Stimulated activated CD4-positive, alpha-beta T cell treated with anti-CD3 and anti-CD28 coated beads, Interleukin-15, amount 100 ng/mL, for 1 hour (primary cell): ENCODE measurements at places on chromosomes 12 and 14.

GRCh38 chr14:65824285-65824977 is 411.9 kb downstream of the FUT8 start:
- peak; percentile 18 for DNase-seq

- no peak for DNase-seq
Measured at GRCh38 chr14:89626233-89626806, 209.3 kb upstream of the FOXN3 start.

GRCh38 chr12:15522574-15523187 is 200.4 kb downstream of the PTPRO start:
- no peak for DNase-seq

GRCh38 chr12:116448165-116448739 is 110.9 kb upstream of the MAP1LC3B2 start:
- DNase-seq, result no peak

DNA sequence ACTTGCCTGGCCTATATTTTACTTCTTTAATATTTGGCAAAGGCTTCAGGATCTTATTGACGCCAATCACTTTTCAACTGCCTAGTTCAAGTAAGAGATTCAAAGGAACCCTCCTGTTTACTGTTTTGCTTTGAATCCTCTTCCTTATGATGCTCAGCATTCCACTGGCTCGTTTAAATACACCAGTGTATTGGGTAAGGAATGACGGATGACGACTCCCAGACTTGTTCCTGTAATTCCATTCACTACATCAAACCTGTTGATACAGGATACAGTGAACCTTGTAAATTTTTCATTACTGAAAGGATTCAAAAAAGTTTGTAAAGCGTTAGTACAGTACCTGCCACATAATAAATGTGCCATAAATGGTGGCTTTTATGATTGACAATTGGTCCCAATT is 1.7 kb upstream of the SYCP3 start:
- no peak for DNase-seq

GRCh38 chr12:57657744-57658143 is 24.7 kb upstream of the B4GALNT1 start:
- no peak for DNase-seq

- DNase-seq, result no peak
Measured at GRCh38 chr14:51167587-51168214, 72.3 kb upstream of the TMX1 start.

GRCh38 chr12:2982361-2982760 is 23.2 kb downstream of the TEAD4 start:
- DNase-seq, result no peak

DNA sequence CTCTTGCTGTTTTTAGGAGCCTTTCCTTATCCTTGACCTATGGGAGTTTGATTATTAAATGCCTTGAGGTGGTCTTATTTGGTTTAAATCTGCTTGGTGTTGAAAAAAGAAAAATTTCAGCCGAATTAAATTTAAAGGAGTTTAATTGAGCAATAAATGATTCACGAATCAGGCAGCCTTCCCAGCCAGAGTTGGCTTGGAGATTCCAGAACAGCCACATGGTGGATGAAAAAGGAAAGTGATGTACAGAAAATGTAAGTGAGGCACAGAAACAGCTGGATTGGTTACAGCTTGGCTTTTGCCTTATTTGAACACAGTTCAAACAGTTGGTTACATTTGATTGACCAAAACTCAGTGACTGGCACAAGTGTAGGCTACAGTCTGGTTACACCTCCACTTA is 69.7 kb downstream of the WASHC3 start:
- DNase-seq, result no peak

DNA sequence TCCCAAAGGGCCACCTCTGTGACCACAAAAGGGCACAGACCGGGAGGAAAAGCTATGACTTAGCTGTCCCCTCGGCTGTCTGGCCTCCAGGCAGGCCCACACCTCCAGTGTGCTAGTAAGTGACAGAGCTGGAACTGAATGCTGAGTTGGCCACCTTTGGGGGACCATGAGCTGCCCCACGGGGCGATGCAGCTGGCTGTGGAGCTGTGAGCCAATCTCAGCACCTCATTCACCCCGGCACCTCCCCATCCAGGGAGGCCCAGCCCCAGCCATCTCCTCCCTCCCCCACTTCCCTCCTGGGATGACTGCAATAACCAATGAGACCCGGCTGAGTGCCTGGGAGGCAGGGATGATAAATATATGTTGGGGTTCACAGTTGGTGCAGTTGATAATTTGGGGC is 12.2 kb upstream of the TESC start:
- DNase-seq, result no peak

DNA sequence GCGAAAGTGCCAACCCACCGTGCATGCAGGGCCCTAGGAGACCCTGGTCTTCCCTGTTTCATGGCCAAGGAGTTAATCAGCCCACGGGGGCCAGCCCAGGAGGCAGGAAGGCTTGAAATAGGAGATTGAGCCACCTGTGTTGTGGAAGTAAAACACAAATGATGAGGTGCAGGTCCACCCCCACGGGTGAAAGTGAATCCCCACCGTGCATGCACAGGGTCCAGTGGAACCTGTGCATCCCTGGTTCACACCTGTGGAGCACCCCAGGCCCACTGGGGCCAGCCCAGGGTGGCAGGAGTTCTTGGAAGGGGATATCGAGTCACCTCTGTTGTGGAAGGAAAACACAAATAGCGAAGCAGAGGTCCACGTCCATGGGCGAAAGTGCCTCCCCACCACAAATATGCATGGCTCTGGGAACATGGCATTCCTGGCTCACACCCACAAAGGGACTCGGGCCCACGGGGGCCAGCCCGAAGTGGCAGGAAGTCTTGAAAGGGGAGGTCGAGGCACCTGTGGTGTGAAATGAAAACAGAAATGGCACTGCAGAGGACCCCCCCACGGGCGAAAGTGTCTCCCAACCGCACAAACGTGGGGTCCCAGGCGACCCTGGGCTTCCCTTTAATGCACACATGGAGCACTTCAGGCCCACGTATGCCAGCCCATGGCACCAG is 381.5 kb downstream of the ALG10 start:
- no peak for DNase-seq

DNA sequence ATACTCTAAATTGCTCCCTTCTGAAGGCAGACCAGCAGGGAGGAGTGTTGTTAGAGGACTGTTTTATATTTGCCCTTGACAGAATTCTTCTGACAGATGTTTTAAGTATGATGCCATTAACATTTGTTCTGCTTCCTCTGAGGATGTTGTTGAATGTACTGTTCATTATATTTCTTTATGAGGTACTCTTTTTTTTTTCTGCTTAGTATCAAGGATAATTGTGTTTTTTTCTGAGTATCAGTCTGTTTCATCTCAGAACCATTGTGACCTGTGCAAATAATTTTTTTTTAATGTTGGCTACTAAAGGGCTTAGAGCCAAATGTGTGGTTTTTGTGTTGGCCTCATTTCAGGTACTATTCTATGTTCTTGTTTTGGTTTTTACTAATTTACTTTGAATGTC is 10.6 kb downstream of the METAP2 start:
- no peak for DNase-seq

DNA sequence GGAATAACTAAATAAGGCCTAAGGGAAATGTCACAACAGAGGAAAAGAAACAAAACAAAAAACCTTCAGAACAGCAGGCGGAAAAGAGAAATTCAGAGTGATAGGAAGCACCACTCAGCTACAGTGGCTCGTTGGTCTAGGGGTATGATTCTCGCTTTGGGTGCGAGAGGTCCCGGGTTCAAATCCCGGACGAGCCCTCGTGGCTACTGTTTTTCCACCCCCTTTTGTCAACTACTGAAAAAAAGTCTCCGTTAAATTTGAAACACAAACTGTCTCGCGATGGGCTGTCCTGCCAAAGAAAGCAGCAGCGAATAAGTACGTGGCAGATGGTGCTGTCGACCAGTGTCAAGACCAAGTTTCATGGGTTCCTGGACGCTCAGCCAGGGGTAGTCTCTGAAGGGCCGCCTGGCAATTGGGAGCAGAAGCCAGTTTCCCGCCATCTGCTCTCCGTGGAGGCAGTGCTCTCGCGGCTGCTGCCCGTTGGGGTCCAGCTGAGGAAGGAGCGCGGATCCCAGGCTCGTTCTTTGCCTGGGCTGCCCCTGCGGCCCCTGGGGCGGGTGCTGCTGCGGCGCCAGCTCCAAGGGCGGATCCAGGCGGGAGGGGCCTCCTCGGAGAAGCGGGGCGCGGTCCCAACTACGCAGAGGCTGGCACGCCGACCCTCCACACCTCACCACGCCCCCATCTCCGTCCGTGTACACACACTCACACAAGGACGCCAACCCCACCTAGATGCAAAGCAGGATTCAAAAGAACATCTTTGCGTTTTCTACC is at the start of gene RNASE4:
RNASE4 (plus strand) TSS at position 670 of the 771 bp plus-strand sequence. CDS start 14,812 bp downstream, outside the sequence.
- peak; percentile 61 for DNase-seq

DNA sequence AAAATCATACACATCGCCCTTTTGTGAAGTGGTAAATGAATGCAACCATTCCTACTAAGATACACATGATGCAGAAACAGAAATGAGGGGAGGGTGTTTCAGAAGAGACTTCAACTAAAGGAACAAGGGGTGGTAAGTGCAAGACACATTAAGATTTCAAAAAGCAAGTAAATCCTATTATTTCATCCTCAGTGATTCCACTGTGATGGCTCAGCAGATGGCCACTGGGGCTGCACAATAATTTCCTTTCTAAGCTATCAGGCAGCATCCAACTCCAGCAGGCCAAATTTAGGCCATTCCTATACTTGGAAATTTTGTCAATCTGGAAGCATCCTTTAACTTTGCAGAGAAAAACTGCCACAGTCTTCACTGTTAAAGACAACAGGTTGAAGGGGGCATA is 272.4 kb downstream of the NELL2 start:
- DNase-seq, result no peak

DNA sequence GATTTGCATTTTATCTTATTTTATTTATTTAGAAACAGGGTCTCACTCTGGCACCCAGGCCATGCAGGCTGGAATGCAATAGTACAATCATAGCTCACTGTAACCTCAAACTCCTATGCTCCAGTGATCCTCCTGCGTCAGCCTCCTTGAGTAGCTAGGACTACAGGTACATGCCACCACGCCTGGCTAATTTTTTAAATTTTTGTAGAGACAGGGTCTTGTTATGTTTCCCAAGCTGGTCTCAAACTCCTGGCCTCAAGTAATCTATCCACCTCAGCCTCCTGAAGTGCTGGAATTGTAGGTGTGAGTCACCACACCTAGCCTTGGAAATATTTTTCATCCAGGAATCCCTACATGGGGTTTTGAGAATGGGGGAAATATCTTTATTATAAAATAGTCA is 84.6 kb downstream of the MAPKAPK5 start:
- DNase-seq, result no peak

GRCh38 chr12:6563448-6564050 is 4.5 kb downstream of the NOP2 start:
- DNase-seq, result peak; percentile 49

DNA sequence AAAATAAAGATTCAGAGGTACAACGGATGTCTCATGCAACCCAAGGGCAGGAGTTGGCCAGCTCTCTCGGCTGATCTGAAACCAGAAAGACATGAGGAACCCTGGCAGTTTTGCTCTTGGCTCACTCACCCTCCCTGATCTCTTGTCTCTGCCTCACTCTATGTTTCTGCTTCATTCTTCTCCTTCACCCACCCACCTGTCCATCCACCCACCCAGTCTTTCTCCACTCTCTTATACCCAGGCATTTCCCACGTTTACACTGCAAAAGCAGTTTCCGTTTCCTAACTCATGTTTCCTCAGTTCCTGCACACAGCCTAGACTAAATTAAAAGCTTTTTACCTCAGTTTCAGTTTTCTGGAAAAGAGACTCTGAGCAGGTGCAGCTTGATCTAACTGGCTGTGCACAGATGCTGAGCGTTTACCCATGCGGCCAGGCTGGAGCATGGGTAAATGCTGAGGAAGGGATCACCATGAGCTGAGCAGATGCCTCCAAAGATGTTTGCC is 157.6 kb downstream of the PRKCH start:
- no peak for DNase-seq

DNA sequence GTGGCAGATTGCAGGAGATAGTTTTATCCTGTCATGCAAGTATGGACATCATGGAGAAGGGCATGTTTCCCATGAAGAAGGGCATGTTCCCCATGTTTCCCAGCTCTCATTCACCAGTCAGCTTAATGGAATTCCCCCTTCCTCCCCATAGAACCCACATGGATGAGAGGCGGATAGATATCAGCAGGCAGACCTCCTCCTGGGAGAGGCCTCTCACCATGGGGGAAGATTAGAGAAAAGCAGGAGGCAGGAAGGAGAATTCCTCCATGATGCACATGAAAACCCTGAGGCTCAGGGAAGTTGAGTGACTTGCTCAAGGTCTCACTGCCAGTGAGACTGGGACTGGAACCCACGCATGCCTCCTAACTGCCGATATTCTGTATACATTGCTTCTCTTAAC is 92.9 kb upstream of the FOXN3 start:
- DNase-seq, result no peak

DNA sequence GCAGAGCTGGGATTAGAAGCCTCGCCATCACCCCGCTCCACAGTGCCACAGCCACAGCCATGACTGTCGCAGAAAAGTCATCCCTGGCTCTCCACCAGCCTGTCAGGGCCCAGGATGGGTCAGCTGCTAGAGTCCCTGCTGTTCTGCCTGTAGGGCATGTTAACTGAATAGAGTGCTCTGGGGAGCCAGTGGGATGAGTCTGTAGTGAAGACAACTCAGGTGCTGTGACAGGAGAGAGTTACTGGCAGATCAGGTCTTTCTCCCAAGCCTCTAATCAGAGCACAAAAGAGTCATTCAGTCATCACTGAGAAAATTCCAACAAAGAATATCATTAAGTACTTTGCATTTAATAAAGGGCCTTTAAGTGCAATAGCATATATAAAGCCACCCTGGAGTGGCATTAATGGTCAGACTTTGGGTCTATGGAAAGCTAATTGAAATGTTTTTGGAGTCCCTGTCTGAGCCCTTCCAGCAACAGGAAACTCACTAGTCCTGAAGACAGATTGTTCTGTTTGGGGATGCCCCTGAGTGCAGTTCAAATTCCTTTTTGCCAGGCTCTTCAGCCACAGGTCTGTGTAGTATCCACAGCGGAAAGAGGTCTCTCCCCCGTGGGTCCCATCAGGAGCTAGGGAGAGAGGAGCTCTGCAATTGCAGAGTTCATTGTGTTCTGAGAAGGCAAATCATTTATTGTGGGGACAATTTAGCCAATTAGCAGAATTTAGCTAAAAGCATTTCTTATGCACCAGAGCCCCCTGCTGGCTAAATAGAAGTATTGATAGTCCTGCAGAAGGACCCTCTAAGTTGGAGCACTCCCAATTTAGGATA is 45.2 kb upstream of the C14orf132 start:
- no peak for DNase-seq

DNA sequence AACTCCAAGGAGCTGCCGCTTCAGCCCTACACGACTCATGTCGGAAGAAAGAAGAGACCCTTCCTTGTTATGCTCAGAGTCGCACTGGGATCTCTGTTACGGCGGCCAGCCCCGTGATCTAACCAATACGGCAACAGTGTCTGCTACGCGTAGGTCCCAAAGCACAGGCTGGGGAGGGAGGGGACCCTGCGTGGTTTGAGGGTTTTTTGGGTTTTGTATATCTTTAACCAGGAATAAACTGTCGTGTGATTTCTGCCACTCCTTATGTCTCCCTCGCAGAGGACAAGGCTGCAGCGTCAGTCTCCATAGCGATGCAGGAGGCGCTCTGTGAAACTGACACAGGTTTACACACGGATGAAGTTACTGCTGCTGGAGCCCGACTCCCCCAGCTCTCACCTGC is 60.0 kb upstream of the DIO3 start:
- no peak for DNase-seq

GRCh38 chr12:31644536-31644935 is 15.0 kb upstream of the ETFBKMT start:
- no peak for DNase-seq
